SW 1271 (cell line): ENCODE measurements at places on chromosomes 4 and X.

- no peak for DNase-seq
Measured at GRCh38 chr4:41505161-41505661, 32.7 kb upstream of the LIMCH1 start.

DNA sequence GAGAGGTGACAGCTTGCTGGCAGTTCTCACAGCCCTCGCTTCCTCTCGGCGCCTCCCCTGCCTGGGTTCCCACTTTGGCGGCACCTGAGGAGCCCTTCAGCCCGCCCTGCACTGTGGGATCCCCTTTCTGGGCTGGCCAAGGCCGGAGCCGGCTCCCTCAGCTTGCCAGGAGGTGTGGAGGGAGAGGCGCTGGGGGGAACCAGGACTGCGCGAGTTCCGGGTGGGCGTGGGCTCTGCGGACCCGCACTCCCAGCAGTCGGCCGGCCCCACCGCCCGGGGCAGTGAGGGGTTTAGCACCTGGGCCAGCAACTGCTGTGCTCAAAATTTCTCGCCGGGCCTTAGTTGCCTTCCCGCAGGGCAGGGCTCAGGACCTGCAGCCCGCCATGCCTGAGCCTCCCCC is 47.0 kb upstream of the PTPN13 start:
- DNase-seq, result no peak

DNA sequence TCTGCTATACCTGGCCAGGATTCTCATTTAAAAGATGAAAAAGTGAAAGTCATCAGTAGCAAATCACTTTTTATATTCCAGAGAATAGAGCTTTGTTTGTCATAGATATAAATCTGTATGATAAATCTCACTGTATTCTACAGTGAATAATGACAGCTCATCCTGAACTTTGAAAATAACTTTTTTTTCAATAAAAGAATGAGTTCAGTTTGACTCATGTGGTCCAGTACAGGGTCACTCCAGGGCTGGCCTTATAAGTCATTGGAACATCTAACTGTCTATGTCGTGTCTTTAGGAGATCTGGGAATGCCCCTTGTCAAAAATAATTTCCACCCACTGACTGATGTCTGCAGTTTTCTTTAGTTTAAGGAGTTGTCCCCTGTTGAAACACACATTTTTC is 18.5 kb upstream of the CXCL8 start:
- DNase-seq, result no peak

DNA sequence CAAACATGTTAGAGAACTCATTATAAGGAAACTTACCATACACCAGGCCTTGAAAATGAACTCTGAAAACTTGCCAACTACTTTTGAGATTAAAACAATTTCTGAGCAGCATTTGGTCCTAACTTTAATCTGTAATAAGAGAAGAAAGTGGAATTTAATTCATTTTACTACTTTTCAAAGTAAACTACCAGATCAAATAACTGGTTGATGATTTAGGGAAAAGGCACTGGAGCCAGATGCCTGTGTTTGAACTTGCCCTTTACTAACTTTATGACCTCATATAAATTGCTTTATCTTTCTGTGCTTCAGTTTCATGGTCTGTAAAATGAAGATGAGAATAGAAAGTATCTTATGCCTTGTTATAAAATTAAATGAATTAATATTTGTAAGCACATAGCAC is 159.9 kb upstream of the PCDH18 start:
- DNase-seq, result no peak

DNA sequence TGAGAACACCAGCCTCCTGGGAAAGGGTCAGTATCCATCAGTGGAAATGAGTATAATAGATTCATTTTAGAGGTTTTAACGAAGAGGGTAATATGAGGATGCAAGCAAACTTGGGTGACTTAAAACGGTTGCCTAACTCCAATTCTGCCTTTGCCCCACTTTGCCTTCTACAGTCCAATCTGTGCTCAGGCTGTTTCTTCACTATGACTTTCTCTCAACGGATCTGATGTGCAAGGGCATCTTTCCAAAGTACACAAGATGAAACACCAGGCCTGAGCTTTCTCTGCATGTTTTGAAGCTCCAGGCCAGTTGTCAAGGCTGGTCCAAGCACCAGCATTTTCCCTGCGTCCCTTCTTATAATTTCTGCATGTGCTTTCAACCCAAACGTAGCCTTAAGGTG is 68.0 kb upstream of the TMEM164 start:
- no peak for DNase-seq

- no peak for DNase-seq
Measured at GRCh38 chr4:100510551-100510950, 7.3 kb downstream of the EMCN start.

- no peak for DNase-seq
Measured at GRCh38 chr4:53576676-53577372, 14.5 kb downstream of the LNX1 start.

DNA sequence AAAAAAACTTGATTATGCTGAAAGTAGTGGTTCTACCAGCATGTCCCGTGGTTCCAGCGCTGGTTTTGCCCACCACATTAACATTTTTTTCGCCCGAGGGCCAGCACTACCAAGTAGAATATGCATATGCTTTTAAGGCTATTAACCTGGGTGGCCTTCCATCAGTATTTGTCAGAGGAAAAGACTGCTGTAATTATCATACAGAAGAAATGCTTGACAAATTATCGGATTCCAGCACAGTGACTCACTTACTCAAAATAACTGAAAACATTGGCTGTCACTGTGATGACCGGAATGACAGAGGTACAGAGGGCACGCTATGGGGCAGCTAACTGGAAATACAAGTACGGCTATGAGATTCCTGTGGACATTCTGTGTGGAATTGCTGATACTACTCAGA is 34.6 kb downstream of the PRPS2 start:
- DNase-seq, result no peak

DNA sequence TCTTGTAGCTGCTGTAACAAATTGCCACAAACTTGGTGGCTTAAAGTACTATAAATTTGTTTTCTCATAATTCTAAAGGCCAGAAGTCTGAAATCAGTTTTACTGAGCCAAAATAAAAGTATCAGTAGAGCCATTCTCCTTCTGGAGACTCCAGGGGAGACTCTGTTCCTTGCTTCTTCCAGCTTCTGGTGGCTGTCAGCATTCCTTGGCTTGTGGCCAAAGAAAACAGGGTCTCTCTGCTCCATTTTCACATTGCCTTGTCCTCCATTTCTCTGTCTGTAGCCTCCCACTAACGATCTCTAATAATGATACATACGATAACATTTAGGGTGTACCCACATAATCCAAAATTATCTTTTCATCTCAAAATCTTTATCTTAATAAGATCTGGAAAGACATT is 200.4 kb downstream of the MAB21L2 start:
- DNase-seq, result no peak

DNA sequence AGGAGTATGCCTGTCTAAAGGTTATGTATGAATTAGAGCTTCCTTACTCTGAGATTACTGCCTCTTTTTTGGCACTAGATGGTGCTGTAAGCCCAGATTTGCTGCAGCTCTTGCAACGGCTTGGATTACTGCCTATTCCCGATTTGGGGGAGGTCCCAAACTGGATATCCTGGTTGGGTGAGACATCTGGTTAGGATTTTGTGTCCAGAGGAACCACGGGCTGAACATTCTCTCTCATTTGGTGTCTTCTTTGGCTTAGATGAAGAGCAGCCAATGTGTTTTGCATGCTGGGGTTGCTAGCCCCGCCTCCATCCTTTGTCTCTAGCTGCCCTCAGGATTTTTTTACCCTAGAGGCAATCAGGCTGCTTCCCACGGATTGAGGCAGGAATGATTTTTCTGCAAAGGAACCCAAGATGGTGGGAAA is 31.9 kb downstream of the F8A1 start:
- DNase-seq, result peak; percentile 43

GRCh38 chr4:88792268-88792781 is 94.7 kb upstream of the NAP1L5 start:
- no peak for DNase-seq

- no peak for DNase-seq
Measured at GRCh38 chr4:94469221-94469784, 17.6 kb downstream of the PDLIM5 start.

DNA sequence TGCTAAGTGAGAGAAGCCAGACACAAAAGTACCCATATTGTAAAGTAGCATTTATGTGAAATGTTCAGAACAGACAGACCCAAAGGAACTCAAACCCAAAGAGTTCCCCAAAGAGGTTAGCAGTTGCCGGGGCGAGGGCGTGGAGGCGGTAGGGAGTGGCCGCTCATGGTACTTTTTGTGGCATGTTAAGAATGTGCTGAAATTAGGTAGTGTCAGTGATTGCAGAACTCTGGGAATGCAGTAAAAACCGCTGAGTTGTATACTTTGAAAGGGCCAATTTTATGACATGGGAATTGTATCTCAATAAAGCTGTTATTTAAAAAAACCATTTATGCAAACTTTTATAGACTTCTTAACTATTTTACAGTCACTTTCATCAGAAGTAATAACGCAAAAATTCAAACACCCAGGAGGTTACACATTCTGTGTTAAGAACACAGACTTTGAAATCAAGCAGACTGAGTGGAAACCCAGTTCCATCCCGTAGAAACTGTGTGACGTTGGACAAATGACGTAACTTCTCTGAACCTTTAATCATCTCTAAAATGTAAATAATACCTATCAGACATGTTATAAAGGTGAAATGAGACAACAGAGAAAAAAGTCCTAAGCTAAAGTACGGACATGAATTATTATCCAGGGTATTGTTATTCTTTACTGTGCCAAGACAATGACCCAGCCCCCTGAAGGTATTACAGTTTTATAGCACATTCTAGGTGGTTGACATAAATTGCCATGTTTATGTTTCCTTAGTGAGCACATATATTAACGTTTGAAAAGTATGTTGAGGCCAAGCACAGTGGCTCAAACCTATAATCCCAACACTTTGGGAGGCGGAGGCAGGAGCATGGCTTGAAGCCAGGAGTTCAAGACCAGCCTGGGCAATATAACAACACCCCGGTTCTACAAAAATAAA is 19.7 kb downstream of the ZFP42 start:
- no peak for DNase-seq

DNA sequence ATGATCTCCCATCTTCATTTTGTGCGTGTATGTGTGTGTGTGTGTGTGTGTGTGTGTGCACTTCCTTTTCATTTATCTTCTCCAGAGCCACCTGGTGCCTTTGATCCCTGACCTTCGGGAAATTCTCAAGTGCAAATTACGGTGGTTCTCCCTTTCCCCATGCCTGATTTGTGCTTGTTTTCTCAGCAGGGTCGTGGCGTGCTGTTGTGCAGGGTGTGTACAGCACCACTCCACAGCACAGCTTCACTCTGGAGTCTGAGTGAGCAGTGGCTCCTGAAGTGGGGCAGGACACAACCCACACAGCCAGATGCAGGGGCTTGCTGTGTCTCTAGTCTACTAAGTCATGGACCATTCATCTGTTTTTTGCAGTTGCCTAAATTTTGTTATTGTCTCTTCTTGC is 114.2 kb upstream of the TBC1D9 start:
- no peak for DNase-seq

GRCh38 chr4:153785910-153786721 is 2.8 kb downstream of the SFRP2 start:
- peak; percentile 25 for DNase-seq

DNA sequence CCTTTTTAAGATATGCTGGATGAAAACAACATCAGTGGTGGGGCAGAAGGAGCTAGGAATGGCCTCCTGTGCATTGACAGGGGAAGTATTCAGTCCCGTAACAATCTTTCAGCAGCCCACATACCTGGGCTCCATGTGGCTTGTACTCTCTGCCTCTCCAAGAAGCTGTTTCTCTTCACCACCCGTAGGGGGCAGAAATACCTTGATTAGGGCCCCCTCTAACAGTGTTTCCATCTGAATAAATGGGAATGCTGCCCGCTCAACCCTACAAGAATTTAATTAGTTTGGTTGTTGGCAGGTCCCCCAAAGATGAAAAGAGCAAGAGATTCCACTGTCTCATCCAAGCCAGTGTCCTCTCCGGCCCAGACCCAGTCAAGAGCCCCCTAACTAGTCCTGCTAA is 155.2 kb downstream of the SMIM20 start:
- DNase-seq, result no peak

DNA sequence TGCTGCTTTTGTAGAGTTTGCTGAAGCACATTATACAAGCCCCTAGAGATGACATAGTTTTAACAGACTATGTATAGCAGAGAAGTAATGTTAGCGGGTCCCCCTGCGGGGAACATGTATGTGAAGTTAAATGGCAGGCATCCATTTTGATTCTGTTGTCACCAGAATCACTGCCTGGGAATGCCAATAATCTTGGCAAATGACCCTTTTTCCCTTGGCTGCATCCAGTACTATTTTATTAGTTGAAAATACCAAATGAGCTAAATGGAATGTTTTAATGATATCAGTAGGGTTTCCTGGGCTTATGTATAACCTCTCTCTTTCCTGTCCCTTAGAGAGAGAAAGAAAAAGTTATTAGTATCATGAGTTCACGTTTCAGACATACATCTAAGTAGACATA is 93.6 kb downstream of the LIMCH1 start:
- no peak for DNase-seq

DNA sequence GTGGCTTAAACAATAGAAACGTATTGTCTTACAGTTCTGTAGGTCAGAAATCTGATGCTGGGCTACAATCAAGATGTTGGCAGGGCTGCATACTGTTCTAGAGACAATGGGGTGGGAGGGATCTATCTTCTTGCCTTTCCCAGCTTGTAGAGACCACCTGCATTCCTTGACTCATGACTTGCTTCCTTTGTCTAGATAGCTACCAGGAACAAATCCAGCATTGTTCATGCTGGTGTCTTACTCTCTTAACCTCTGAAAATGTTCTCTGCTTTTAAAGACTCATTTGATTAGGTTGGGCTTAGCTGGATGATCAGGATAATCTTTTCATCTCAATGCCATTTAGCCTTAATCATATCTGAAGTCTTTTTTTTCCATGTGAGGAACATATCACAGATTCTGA is 169.0 kb downstream of the ZNF330 start:
- DNase-seq, result no peak

- no peak for DNase-seq
Measured at GRCh38 chr4:39883646-39884045, 94.1 kb downstream of the PDS5A start.
